ENCODE measurements at places on chromosomes 7 and 10. TPM values are rescaled to one million over a fixed set of nuclear protein-coding genes. Genes with fewer than 3 reads are reported as not detected.

GRCh38 chr7:34133983-34134782 is 228.8 kb downstream of the BMPER start:
- DNase-seq, result peak; percentile 22

DNA sequence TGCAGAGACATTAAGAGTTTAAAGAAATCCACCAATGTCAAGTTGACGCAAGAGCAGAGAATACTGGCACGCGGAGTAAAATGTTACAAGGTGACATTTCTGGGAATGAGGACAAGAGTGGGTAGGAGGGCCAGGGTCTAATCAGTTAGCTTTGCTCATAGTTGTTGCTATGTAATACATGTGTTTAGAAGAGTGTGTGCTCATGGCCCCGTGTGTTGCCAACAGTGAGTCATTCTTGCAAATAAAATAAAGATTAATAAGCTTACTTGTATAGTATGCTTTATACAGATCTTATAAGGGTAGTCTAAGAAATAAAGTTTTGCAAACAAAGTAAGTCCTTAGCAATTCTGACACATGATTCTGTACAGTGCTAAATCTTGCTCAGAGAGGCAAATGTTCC is 64.5 kb downstream of the DNMBP start:
- DNase-seq, result no peak

DNA sequence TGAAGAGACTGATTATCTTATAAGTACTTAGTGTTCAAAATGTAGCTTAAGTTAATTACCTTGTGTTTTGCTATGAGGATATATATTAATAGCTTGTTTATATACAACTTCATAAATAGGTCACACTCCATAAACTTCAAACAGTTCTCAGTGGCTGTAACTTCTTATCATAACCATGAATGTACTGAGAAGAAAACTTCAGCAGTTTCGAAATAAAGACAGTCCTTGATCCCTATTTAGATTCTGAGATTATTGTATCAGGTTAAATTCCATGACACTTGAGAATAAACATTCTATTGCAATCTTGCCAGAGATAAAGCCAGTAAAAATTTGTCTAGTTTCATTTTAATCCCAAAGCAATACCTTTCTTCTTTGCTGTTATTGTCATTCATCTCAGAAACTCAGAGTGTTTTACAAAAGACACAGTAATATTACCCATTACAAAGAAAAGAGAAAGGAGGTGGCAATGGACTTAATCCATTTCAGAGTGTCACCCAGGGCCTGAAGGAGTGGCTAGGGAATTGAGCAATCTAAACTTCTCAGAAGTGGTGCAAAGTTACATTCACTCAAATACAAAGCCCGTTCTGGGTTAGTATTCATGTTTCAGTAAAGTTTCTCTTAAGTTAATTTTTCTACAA is 403.6 kb downstream of the SEMA3D start:
- DNase-seq, result no peak

DNA sequence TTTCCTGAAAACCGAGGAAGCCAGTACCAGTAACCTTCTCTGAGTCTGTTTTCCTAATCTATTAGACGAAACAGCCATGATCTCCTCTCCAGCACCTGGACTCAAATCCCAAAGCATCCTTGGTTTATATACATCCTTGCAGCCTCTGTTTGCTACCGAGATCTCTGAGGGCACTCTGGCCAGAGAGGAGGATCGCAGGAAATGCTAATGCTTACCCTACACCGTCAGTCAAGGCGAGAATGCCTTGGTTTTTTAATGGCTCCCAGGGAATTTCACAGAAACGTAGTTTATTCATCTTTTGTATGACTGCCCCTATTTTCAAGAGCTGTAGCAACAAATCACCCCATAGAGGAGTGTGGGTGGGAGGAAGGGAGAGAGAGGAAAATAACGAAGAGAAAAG is 91.5 kb upstream of the CALN1 start:
- DNase-seq, result no peak

- DNase-seq, result no peak
Observed at GRCh38 chr10:133062635-133063034, 25.1 kb upstream of the ADGRA1 start.

GRCh38 chr7:78141522-78142281 is 343.1 kb downstream of the PHTF2 start:
- no peak for DNase-seq

DNA sequence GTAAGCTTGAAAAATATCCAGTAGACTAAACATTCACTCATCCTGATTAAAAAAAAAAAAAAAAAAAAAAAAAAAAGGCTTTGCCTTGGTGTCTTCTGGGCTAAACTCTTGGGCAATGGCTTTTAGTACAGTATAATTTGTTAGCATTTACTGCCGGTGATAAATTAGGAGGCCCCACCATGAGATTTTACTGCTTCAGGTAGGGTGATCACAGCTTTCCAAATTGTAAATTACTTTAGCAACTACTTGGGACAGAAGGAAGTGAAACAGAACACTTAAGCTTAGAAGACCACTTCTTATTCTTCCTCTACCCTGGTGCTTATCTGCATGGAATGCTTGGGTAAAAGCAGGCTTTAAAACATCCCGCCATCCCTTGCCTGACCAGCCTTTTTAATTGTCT is 152.1 kb downstream of the HIBADH start:
- no peak for DNase-seq

DNA sequence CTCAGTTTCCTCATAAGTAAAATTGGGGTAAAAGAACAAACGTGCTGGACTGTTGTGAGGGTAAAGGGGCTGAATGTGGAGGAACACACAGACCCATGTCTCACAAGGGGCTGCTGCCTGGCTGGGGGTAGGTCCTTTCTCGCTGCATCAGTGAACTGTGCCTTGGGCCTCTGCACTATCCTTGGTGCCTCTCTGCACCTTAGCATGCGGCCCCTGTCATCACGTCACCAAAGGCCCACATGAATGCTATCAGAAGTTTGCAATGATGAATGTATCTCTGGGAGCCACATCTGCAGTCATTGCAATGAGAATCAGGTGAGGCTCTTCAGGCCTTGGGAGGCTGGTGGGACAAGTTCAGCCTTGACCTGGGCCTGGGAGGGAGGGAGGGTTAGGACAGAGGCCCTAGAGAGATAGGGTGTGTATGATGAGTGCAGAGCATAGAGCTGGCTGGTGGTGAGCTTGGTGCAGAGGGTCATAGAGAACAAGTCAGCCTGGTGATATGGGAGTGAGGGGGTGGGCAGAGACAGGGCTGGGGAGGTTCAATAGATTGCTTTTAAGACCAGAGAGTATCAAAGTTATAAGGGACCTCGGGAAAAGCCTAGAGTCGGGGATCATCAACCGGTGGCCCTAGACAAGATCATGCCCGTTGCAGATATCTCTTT is 308.4 kb downstream of the RPS24 start:
- no peak for DNase-seq

DNA sequence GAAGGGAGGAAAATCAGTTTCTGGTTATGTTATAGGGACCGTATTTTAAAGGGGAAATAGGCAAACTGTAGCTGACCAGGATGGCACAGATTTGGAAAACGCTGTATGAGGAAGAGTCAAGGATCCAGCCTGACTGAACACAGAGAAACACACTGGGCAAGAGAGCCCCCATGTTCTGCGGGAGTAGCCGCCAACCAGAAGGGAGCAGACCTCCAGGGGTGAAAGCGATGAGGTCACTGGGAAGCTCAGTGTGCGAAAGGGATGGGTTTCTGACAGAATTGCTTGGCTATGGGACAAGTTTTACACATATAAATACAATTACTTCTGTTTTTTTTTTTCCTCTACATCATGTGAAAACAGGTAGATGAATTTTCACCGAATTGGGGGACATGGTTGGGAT is 291.6 kb upstream of the PODXL start:
- no peak for DNase-seq

DNA sequence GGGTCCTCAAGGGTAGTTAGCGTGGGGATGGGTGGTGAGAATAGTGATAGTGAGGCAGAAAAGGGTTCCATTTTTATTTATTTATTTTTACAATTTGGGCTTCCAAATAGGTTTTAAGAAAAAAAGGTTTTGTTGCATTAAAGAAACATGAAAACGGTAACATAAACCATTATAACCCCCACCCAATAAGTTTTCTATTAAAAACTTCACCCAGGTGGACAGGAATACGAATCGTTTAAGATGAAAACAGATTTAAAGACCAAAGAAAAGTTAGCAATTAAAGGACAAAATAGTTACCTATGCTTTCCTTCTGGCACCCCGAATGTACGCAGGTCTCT is 78.7 kb downstream of the ZFAND4 start:
- no peak for DNase-seq

- no peak for DNase-seq
Observed at GRCh38 chr7:98317366-98318040, 36.0 kb downstream of the BRI3 start.

GRCh38 chr10:5816170-5816569 is 2.9 kb upstream of the GDI2 start:
- DNase-seq, result no peak

- no peak for DNase-seq
Observed at GRCh38 chr7:93575555-93576399, 1.3 kb upstream of the CALCR start.

- DNase-seq, result no peak
Observed at GRCh38 chr7:7962851-7963250, 5.7 kb upstream of the GLCCI1 start.

DNA sequence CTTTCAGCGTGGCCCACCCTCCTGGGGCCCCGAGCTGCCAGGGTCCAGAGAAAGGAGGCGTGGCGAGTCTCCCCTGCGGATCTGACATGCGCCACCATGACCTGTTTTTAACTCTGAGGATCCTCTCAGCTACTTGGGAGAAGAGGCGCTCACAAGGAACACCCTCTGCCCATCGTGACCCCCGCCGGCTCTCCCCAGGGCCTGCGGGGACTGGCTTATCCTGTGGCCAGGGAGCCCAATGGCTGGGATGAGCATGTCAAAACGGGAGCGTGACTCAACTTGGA is 93.7 kb downstream of the EBF3 start:
- DNase-seq, result no peak

GRCh38 chr10:78811174-78811573 is 257.6 kb upstream of the ZMIZ1 start:
- no peak for DNase-seq

- no peak for DNase-seq
Observed at GRCh38 chr10:130804281-130804680, 507.2 kb downstream of the TCERG1L start.

DNA sequence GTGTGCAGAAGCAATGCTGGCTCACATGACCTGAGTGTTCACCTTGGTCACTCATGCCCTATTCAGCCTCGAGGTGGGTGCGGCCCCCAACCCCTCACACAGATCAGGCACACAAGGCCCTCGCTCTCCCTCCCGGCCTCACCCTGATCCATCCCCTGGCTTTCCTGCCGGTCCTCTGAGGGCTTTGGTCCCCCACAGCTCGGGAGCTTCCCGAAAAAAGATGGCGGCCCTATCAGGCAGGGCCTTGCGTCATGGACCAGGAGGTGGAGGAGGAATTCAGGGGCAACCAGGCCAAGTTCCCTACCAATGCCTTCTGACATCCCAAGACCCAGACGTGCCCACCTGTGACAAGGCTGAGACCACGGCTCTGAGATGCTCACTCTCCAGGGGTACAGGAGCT is 43.7 kb upstream of the DNAAF5 start:
- DNase-seq, result no peak

DNA sequence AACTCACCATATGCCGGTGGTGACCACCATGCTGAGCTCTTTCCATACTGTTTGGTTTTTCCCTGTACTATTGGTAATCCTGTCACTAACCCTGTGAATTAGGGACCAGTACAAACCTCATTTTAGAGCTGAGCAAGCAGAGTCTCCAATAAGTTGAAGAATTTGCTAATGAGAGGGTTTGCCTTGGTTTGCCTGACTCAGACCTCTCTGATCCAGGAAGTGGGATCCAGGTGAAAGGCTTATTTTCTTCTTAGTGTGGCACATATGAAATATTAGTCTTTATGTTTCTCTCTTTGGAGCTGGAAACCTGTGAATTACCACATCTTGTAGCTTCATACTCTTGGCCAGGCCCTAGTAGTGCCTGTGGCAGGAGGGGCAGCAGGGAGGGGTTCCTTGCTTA is 114.1 kb upstream of the IGFBP3 start:
- no peak for DNase-seq

- no peak for DNase-seq
Observed at GRCh38 chr10:49500412-49500811, 38.5 kb downstream of the ERCC6 start.

DNA sequence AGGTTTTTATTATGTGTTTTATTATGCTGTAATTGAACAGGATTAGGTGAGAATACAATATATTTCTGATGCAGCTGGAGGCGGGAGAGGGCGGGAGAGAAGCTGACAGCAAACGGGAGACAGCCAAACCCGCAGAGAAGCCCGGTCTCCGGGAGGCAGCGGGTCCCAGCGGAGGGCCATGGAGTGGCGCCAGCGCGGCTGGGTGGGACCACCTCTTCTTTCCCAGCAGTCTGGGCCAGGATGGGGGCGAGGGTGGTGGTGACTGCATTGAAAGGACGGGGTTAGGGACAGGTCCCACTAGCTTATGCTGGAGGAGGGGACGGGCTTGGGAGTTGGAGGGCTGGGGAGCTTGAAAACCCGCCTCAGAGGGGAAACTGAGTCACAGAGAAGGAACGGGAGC is 14.5 kb upstream of the KAZALD1 start:
- no peak for DNase-seq

DNA sequence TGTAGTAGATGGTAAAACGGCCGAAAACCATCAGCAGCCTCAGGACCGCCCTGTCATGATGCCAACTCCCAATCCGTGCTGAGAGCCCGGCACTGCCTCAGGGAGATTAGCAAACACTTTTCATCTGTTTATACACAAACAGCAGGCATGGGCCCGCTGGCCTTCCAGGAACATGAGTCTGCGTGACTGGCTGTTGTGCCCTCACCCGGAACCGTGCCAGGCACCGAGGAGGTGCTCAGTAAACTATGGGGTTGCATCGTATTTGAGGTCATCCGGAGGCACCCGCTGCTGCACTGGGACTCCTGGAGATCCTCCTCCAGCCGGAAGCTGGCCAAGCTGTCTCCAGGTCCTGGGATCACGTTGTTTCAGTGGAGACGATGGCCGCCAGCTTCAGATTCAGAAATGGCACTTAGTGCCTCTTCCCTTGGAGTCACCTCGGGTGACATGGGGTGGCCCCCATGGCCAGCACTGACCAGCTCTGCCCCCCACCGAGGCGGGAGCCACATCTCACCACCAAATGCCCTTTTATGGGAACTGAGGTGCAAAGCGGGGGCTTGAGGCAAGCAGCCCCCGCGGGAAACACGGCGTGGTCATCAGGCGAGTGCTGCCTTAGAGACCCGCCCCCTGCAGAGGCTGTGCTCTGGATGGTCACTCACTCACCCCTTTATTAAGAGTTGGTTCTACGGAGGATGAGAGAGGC is 585.9 kb downstream of the PTPRN2 start:
- no peak for DNase-seq

GRCh38 chr7:46152696-46153095 is 231.6 kb upstream of the IGFBP3 start:
- DNase-seq, result no peak

DNA sequence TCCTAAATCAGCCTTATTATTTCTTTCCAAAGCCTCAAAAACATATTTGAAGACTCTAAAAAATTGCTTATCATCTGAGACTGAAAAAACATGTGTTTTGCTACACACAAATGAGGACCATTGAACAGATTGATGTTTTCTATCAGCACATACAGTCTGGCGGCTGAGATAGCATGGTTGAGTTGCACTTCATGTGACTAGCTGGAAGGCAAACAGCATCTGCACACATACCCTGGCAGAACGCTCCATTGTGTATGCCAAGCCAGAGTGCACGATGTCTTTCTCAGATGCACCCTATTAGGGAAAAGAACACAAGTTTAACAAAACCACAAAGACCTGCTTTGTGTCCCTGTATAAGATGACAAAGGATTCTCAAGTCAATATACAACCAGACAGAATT is 33.0 kb downstream of the FAM25A start:
- DNase-seq, result no peak

The ZNF138 gene
- total RNA-seq, result 23.7 TPM

The CLCN1 gene
- total RNA-seq, result not detected

The CRPPA gene
- total RNA-seq, result 2.3 TPM

The HTR5A gene
- not detected for total RNA-seq

The MMD2 gene
- not detected for total RNA-seq

The PURB gene
- 20.0 TPM for total RNA-seq

The AOAH gene
- 3.1 TPM for total RNA-seq
